ENCODE measurements at places on chromosomes 7 and 10.

DNA sequence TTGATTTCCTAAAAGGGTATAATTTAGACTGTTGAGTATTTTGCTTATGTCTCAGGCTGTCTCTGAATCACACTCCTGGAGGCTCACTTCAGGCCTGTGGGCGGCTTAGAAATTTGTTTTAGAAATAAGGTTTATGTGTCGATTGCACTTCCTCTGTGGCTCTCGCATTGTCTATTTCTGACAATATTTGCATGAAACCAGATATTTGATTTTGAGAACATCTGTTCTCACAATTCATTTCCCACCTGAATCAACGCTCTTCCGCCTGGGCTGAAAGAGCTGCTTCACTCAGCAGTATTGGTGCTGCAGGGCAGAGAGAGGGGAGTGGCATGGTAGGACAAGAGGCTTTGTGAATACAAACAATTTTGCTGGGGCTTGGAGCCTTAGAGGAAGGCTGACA lies 262.0 kb downstream of the ADRA2A start:
- no peak for DNase-seq

GRCh38 chr10:127882801-127883459 lies 9.8 kb downstream of the CLRN3 start:
- DNase-seq: no peak

GRCh38 chr7:135160858-135161653 lies 9.5 kb downstream of the CYREN start:
- DNase-seq: no peak

DNA sequence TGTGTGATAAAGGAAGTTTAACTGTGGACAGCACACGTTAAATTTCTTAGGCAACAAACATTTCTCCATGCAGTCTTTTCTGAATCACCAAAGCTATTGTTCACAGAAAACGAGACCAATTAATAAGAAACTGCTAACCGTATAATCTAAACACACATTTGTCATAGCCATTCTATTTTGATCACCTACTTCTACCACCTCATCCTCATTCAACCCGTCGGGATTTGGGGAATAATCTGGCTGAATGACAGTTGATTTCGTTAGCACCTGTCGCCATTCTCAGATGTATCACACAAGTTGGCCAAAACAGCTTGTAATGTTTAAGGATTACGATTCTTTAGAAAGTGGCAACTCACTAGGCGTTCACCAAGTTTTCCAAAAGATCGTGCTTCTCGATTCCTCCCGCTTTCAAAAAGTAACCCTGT lies 1.2 kb downstream of the EZH2 start:
- DNase-seq: no peak

DNA sequence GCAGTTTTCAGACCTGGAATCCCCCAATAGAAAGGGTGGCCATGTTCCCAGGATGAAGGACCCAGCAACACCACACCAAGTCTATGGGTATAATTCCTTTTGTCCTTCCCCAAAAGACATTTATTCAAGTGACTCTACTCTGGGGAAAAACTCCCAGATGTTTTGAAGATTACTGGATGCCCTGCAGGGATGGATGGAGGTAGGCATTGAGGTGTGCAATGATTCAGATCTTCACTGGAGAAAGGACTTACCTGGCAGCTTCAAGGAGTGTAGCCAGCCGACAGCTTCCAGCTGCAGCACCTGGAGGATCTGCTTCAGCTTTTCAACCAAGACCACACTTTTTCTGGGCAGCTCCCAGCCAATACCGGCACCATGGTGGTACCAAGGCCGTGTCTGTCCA lies 172.0 kb downstream of the BAMBI start:
- DNase-seq: no peak

DNA sequence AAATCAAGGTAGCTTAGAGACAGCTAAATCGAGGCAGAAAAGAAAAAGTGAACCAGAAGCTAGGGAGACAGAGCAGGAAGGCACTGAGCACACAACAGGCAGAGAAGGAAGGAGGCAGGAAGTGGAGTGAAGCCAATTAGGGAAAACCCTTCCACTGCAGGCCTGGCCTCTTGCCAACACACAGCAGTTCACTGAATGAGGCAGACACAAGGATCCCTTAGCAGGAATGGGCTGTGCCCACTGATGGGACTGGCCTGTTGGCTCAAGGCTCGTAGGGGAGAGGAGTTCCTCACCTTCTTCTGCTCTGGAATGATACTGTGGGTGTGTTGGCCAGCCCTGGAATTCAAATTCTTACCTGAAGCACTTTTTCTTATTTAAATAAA lies 220.3 kb upstream of the STK17A start:
- DNase-seq: peak; percentile 53

DNA sequence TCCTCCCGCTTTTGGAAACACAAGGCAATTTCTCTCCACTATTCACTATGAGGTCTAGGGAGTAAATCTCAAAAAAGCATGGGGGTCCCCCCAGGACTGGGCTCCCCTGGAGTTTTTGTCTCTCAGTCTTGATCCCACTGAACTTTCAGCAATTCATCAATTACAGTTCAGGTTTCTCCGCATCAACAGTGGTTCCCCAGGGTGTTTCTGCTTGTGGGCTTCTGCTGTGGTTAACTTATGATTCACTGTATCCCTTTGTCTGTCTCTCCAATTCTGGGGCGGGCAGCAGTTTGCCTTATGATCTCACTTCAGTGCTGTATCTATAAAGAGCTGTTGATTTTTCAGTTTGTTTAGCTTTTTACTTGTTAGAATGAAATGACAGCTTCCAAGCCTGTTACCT lies 142.6 kb upstream of the CDC14C start:
- DNase-seq: no peak

GRCh38 chr7:82175319-82175718 lies 268.3 kb downstream of the CACNA2D1 start:
- DNase-seq: no peak

DNA sequence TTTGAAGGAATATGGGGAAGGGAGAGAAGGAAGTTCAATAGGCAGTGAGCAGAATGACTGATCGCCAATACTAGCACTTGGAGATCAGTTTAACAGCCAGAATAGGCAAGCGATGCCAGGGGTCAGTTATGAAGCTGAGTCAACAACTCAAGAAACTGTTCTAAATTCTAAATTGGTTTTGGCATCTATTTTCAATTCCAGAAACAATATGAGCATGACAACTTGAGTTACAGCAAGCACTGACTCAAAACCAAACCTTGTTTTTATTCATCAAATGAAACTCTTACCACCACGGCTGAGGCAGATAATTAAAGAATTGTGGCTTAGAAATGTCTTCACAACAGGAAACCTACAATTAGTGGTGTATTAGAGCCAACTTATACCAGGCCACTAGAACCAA lies 180.5 kb upstream of the ASAH2 start:
- DNase-seq: no peak

DNA sequence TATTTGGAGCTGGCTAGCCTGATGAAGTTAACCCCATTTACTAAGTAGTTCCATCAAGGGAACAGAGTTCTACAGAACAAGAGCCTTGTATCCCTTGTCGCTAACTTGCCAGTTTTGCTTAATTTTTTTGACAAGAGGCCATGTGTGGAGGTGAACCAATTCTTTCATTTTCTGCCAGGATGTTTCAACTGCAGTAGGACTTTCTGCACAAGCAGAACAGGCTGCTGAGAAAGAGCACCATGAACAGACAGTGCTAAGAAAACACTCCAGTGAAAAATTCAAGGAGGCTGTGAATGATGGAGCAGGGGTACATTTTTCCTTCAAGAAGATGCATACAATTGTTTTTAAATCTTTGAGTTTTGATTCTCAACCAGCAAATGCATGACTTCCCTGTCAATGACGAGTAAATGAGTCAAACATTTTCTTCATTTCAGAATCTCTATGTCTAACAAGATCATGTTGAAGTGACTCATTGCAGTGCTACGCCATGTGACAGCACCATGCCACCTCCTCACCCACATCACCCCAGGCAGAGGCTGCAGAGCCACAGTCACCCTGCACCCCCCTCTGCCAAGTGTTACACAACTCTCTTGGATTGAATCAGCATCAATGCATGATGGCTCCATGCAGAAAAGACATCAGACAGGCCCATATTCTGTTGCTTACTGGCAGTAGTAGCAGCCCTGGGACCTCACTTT lies 193.1 kb downstream of the COBL start:
- DNase-seq: peak; percentile 98
